ENCODE measurements at places on chromosomes 3 and 15.

DNA sequence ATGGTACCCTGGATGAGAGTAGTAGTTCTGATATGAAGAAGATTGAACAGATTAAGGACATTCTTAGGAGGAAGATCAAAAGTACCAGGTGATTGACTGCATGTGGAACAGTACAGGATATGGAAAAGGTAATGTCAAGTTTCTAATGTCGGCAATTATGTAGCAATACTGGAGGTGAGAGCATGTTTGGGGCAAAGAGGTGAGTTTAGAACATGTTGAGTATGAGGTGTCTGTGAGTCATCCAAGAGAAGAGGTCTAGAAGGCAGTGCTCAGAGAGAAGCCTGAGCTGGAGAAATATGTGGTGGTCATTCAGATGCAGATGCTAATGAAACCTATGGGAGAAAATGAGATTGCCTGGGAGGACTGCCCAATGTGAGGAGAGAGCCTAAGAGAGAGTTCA lies 305.6 kb downstream of the ZBTB20 start:
- no peak overlapping the region for H3K4me3 ChIP-seq
- DNase-seq: no peak
- no peak overlapping the region for H3K27ac ChIP-seq
- H3K27me3 ChIP-seq: no peaks in the 10 kb centered on the region
- peaks cover 9% of the 10 kb centered on the region for H3K4me1 ChIP-seq

DNA sequence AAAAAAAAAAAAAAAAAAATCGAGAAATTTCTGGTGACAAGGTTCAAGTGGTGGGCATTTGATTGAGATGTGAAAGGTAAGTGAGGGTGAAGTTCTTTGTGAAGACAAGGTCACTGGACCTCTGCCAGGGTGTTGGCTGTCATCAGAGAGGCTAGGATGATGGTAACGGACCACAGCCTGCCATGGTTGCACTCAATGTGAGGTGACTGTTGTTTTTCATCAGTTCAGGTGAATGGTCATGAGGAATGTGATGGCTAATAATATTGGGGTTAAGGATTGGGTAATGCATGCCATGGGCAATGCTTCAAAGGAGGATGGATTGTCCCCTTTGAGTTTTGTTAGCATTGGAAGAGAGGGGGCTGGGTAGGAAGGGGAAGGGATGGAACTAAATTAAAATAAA lies 4.3 kb upstream of the ALPK3 start:
- no peak overlapping the region for H3K27ac ChIP-seq
- peaks cover 15% of the 10 kb centered on the region for H3K27me3 ChIP-seq

DNA sequence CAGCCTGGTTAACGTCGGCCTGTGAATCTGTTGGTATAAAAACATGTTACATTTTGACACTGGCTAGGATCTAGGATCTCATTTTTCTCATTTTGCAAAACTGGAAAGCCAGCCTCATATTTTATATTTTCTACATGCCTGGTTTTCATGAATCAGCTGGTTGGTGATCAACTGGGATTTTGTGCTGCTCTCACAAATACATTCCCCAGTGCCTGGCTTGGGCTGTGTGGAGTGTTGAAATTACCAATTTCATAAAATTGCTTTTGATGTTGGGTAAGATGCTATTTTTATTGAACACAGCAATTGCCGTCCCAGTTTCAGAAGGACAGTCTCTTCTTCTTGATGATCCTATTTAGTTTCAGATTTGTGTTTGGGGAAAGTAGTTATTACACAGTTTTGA lies 604.3 kb downstream of the TAFA4 start:
- DNase-seq: no peak
- no peak overlapping the region for H3K4me3 ChIP-seq
- H3K4me1 ChIP-seq: no peaks in the 10 kb centered on the region
- H3K36me3 ChIP-seq: no peaks in the 10 kb centered on the region
- H3K27me3 ChIP-seq: no peaks in the 10 kb centered on the region
- H3K27ac ChIP-seq: no peak overlapping the region

- H3K4me3 ChIP-seq: no peak overlapping the region
- H3K36me3 ChIP-seq: peaks cover 69% of the 10 kb centered on the region
- no peaks in the 10 kb centered on the region for H3K27me3 ChIP-seq
- no peak for DNase-seq
- peak overlapping the region; percentile 91 for H3K27ac ChIP-seq
- H3K4me1 ChIP-seq: peaks cover 13% of the 10 kb centered on the region
These were observed 5.3 kb downstream of the COPG1 start for GRCh38 chr3:129254536-129255230.

GRCh38 chr15:83775738-83776137 lies 121.8 kb downstream of the ADAMTSL3 start:
- no peak for DNase-seq
- no peaks in the 10 kb centered on the region for H3K36me3 ChIP-seq
- H3K4me1 ChIP-seq: no peaks in the 10 kb centered on the region

GRCh38 chr3:153552887-153553604 lies 391.0 kb downstream of the RAP2B start:
- no peak for DNase-seq
- H3K4me1 ChIP-seq: no peaks in the 10 kb centered on the region
- H3K27ac ChIP-seq: no peak overlapping the region
- no peak overlapping the region for H3K4me3 ChIP-seq
- no peaks in the 10 kb centered on the region for H3K36me3 ChIP-seq
- no peaks in the 10 kb centered on the region for H3K27me3 ChIP-seq

- H3K27me3 ChIP-seq: no peaks in the 10 kb centered on the region
- peaks cover 58% of the 10 kb centered on the region for H3K36me3 ChIP-seq
- no peak overlapping the region for H3K4me3 ChIP-seq
- DNase-seq: no peak
- H3K4me1 ChIP-seq: peaks cover 8% of the 10 kb centered on the region
These were observed 9.6 kb upstream of the TAGLN3 start for GRCh38 chr3:111989061-111989678.

GRCh38 chr3:21028412-21028811 lies 722.6 kb downstream of the ZNF385D start:
- DNase-seq: no peak
- H3K36me3 ChIP-seq: no peaks in the 10 kb centered on the region
- H3K27ac ChIP-seq: no peak overlapping the region

- no peaks in the 10 kb centered on the region for H3K27me3 ChIP-seq
- peak overlapping the region; percentile 17 for H3K27ac ChIP-seq
- no peak overlapping the region for H3K4me3 ChIP-seq
- no peak for DNase-seq
- H3K4me1 ChIP-seq: peaks cover 29% of the 10 kb centered on the region
These were observed 221.6 kb upstream of the NR2E3 start for GRCh38 chr15:71588746-71589145.

- H3K27me3 ChIP-seq: no peaks in the 10 kb centered on the region
- no peak overlapping the region for H3K4me3 ChIP-seq
- H3K36me3 ChIP-seq: no peaks in the 10 kb centered on the region
These were observed 424.1 kb downstream of the ZNF385D start for GRCh38 chr3:21326704-21327475.

GRCh38 chr15:56042982-56043980 lies 49.9 kb upstream of the NEDD4 start:
- peak overlapping the region; percentile 63 for H3K27ac ChIP-seq
- H3K4me3 ChIP-seq: no peak overlapping the region
- peaks cover 15% of the 10 kb centered on the region for H3K4me1 ChIP-seq
- peaks cover 5% of the 10 kb centered on the region for H3K27me3 ChIP-seq

DNA sequence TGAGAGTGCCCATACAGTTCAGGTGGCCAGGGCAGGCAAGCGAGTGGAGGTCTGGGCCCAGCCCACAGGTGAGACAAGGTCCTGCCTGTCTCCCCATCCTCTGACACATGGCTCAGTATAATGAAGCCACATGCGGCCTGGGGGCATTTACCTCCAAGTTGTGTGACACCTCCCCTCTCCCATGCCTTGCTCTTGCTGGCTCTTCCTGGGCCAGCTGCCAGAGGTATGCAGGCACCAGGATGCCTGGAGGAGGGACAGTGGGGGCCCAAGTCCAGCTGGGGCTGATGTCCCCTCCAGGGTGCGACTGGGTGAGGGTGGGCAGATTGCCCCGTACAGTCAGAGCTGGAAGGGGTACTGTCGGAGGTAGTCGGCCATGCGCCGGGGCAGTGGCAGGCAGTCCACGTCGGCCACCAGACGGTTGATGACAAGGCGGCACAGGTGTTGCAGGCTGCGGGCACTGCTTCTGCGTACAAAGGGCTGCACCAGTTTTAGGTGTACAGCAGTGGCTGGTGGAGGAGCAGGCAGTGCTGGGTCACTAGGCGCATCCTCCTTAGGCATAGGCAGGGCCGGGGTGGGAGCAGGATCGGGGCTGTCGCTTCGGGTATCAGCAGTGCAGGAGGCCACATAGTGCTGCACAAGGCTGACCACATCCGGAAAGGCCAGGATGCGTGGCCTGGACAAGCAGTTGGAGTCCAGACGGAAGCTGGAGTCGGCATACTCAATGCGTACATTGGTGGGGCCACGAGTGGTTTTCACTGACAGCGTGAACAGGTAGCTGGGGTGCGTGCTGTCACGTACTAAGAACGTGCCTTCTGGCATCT lies 4.1 kb downstream of the CISH start:
- peaks cover 36% of the 10 kb centered on the region for H3K4me1 ChIP-seq
- no peak overlapping the region for H3K27ac ChIP-seq
- no peaks in the 10 kb centered on the region for H3K36me3 ChIP-seq

DNA sequence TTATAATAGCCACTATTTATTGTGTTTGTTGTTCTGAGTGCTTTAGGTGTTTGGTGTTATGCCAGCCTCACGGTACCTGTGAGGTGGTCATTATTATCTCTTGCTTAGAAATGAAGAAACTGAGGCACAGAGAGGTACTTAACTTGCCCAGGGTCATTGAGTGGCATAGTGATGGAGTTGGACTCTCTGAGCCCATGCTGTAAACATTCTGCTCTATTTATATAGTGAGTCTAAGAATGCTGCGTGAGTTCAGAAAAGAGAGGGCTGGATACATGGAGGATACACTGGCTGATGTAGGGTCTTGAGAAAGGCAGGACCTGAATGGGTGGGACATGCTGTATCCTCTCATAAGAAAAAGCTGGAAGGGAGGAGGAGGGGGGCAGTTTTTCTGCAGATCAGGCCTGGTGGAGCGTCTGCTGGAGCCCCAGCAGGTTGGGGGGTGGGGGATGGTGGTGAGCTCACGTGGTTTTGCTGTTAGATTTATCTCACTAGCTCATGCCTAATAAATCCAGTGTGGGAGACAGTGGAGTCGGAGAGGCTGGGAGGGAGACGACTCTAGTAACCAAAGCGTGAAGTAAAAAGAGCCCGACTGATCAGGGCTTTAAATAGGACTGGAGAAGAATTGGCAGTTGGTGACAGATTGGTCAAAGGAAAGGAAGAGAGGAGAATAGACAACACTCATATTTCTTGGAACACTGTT lies 16.0 kb downstream of the MED12L start:
- H3K4me3 ChIP-seq: peak overlapping the region; percentile 62
- peaks cover 26% of the 10 kb centered on the region for H3K4me1 ChIP-seq
- H3K36me3 ChIP-seq: peaks cover 21% of the 10 kb centered on the region

DNA sequence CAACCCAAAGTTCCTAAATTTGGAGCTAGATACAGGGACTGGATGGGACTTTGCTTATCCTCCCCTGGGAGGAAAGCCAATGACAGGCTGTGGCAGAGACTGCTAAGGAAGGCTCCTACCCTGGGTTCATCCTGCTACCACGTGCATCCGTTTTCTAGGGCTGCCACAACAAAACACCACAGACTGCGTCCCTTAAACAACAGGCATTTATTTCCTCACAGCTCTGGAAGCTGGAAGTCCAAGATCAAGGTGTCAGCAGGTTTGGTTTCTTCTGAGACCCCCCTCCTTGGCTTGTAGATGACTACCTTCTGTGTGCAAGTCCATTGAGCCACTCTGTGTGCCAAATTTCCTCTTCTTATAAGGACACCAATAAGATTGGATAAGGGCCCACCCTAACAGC lies 263.9 kb downstream of the FAM43A start:
- peaks cover 15% of the 10 kb centered on the region for H3K27me3 ChIP-seq
- DNase-seq: no peak
- H3K27ac ChIP-seq: no peak overlapping the region
- H3K36me3 ChIP-seq: no peaks in the 10 kb centered on the region
- peaks cover 24% of the 10 kb centered on the region for H3K4me1 ChIP-seq

DNA sequence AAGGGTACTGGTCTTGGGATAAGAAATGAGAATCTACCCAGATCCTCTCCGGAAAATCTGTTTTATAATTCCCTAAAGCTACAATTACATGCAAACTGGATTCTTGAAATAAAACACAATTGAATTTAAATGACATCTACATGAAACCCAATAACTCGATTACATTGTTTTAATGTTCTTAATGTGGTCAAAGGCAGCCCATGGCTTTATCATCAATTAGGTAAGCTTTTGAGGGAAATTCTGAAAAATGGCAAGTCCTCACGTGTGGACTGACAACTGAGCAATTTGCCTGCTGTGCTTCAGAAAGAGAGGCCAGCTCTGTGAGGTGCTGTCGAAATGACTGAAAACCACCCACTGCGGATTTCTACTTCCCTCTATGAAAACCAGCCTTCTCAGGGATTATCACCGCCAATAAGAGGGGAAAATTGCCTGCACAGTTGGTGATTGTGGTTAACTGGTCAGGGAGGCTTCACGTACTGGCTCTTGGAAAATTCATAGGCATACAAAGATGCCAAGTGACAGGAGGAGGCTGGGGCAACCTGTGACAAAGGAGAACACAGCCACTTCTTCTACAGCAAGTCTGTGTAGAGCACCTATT lies 200.8 kb upstream of the SLCO3A1 start:
- DNase-seq: no peak
- no peak overlapping the region for H3K27ac ChIP-seq

GRCh38 chr3:63937661-63938651 lies 25.8 kb upstream of the SCAANT1 start:
- peaks cover 49% of the 10 kb centered on the region for H3K4me1 ChIP-seq
- peaks cover 10% of the 10 kb centered on the region for H3K36me3 ChIP-seq
- no peak for DNase-seq
- peak overlapping the region; percentile 27 for H3K27ac ChIP-seq

GRCh38 chr3:51539291-51539941 lies 897 bp downstream of the RAD54L2 start:
- peak overlapping the region; percentile 89 for H3K4me3 ChIP-seq
- peaks cover 20% of the 10 kb centered on the region for H3K27me3 ChIP-seq
- H3K36me3 ChIP-seq: peaks cover 27% of the 10 kb centered on the region
- DNase-seq: peak; percentile 26

DNA sequence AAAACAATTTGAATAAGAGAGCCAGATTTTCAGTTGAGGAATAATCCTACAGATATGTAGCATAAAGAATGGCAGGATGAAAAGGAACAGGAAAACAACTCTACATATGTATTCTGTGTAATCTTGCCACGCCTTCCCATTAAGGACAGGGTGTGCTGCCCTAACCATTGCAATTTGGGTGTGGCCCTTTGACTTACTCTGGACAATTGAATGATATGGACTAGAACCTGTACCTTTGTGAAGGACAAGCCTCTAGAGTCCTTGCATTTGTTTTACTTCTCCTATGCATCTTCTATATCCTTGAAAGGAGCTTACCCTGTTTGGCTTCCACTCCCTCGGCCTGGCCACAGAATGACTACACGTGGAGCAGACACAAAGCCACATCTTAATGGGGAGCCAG lies 1261.6 kb upstream of the GBE1 start:
- no peak for DNase-seq
- no peaks in the 10 kb centered on the region for H3K36me3 ChIP-seq
- H3K4me1 ChIP-seq: no peaks in the 10 kb centered on the region

- H3K4me3 ChIP-seq: no peak overlapping the region
- peak overlapping the region; percentile 94 for H3K27ac ChIP-seq
- no peaks in the 10 kb centered on the region for H3K4me1 ChIP-seq
- peaks cover 4% of the 10 kb centered on the region for H3K27me3 ChIP-seq
These were observed 49.6 kb downstream of the CHD2 start for GRCh38 chr15:92949604-92950249.

All from nephron progenitor cell (in vitro differentiated cells).